ENCODE measurements at places on chromosomes 5 and 9.

DNA sequence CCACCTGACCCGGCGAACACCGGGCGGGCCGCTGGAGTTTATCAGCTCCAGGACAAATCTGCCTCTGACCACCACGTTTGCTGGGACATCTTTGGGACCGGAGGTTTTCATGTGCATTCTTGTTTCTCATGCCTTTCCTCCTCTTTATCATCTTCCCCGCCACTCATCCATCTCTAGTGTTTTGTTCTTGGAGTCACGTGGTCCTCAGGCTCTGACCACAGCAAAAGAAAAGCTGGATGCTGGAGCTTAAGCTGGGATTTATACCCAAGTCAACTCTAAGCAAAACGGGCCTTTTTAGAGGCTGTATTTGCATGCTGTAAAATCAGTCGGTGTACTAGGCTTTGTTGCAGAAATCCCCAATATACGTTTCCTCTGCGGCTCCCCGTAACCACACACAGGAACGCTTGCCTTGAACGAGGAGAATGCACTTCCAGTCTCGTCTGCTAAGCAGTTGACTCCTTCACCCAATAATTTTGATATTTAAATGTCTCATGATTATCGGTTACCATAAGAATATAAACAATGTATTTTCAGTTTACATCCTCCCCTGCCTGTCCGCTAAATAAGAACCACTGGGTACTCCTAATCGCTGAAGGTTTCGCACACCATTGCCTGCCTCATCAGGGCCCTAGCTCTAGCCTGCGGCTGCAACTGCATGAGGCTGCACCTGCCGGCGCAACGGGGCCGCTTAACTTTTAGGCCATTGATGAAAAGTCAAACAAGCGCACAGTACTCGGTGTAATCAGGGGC, 560 bp upstream of the NDUFS6 start:
- DNase-seq, result no peak

DNA sequence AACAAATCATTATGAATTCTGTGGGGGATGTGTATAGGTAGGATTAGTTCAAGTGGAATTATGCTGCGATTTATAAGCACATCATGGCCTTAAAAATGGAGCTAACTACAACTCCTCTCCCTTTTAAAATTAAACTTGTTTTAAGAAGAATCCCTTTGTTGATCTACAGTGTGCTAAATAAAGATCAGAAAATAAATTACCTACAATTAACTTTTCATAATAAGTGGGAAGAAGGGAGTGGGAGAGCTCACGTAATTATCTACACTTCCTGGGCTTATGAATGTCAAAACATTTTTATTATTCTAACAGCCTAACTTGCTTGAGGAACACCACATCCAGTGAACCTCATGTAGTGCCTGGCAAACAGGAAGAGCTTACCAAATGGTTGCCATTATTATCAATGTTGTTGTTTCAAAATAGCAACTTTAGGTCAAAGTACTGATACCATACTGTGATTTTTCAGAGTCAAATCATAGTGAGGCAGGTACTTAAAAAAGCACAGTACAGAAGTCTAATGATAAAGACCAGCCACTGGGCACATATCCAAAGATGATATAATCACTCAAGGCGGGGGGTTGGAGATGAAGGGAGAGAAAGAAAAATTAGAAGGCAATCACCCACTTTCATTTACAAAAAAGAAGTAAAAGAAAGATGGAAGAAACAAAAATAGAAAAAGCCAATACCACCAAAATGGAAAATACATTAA, 174.0 kb downstream of the RAPGEF6 start:
- DNase-seq, result no peak

DNA sequence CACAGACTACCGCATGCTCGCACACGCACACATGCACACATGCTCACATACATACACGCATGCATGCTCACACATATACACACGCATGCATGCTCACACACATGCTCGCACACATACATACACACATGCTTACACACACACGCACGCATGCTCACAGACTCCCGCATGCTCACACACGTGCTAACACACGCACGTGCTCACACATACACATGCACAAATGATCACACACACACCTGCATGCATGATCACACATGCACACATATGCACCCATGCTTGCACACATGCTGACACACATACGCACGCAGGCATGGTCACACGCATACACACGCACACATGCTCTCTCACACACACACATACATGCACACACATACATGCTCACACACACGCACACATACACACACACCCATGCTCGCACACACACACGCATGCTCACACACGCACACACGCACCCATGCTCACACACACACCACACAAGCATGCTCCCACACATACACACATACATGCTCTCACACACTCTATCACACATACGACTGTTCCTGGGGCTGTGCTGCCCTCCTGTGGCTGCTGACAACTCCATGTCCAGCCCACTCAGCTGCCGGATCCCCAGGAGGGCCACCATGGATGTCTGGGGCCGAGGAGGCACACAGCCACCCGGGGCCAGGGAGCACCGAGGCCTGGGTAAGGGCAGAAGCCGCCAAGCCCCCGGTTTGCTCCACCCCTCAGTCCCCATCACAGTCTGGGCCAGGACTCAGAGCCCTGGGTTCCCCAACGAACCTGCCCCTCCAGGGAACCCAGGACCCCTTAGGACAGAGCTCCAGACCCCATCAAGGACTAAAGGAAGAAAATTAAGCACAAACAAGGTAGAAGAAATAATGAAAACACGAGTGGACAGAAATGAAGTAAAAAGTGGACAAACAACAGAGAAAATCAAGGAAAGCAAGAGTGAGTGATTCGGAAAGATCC, 31.4 kb upstream of the EGFL7 start:
- peak; percentile 81 for DNase-seq

- no peak for DNase-seq
These were observed 254.5 kb downstream of the RASEF start for GRCh38 chr9:82808478-82808877.

- no peak for DNase-seq
These were observed 983 bp downstream of the GCNT1 start for GRCh38 chr9:76459694-76460635.

GRCh38 chr5:91188755-91189154, 194.4 kb downstream of the ARRDC3 start:
- DNase-seq, result no peak

DNA sequence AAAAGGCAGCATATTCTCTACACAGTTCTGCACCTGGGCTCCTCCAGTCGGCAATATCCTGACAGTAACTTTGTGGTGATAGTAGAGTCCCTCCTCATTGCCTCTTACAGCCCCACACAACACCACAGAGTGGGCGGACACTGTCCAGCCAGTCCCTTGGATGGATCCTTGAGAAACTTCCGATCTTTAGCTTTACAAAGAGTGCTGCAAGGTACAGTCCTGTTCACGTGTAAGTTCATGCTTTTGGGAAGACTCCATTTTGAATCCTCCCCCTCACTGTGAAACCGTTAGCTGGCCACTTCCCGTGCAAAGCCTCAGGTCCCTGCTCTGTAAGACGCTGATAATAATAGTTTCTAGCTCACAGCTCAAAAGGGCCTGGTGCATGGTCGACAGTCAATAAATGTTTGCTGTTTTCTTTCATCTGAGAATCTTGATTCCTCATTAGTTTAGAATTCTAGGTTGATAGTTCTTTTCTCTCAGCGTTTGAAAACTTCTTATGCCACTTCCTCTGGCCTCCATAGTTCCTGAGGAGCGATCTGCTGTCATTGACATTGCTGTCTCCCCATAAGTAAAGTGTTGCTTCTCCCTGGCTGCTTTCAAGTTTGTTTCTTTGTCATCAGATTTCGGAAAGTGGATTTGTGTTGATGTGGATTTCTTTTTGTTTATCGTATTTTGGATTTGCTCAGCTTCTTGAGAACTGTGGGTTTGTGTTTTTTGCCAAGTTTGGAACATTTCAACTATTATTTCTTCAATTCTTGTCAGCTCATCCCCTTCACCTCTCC, 82.9 kb downstream of the COL23A1 start:
- no peak for DNase-seq

GRCh38 chr9:125747765-125748445, 732 bp downstream of the PBX3 start:
- peak; percentile 49 for DNase-seq

DNA sequence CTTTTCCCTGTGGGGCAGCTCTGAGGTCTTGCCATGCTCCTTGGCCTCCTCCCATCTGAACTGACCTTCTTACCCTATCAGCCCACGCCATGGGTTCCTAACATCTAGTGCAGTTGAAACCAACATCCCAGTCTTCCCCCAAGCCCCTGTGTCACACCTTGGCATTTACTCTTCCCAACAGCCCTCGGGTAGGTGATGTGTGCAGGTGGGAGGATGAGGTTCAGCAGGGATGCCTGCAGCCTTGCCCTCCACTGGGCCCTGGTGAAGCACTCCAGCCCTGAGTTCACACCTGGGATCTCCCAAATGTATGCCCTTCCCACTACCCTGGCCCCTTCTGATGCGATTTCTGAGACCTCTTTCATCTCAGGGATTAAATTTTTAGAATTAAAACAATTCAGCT, 15.5 kb downstream of the IRX2 start:
- DNase-seq, result no peak

DNA sequence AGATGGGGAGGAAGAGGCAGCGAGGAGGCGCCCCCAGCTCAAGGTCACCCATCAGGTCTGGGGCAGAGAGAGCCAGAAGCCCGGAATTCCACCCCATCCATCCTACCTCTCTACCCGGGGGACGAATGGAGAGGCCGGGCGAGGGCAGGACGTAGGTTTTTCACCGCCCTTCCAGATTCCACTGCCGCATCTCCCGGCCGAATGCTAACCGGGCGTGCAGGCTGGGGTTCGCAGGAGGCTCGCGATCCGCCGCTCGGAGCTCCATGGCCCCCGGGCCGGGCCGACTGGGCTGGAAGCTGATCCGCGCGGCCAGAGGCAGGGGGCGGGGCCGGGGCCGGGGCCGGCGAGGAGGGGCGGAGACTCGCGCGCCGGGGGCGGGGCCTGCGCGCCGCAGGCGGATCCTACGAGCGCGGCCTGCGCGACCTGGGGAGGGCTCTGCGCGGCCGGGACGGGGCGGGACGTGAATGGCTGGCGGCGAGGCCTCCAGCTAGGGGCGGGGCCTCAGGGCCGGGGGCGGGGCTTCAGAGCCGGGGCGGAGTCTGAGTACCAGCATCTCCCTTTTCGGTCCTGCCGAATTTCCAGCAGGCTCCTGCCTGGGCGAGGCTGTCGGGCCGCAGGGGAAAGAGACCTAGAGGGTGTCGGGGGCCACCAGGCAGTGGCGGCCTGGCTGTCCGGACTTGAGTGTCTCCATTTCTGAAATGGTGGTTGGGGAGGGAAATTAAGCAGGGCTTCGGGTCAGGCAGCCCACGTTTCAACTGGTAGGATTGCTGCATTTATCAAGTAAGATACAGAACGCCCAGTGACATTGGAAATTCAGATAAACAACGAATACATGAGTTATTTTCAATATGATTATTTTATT, at the start of gene ST6GALNAC4:
Gene ST6GALNAC4 (minus strand): TSS at position 322 of the 862 bp plus-strand sequence. CDS start 622 bp downstream, outside the sequence.
- peak; percentile 96 for DNase-seq

- DNase-seq, result no peak
These were observed 13.9 kb downstream of the IFNA1 start for GRCh38 chr9:21454149-21454548.

GRCh38 chr5:154519359-154519758, 41.3 kb upstream of the HAND1 start:
- DNase-seq, result no peak

Measured in stimulated activated naive CD8-positive, alpha-beta T cell treated with anti-CD3 and anti-CD28 coated beads, Interleukin-15, Interleukin-2, amounts not matched to agents 100 U/mL and 50 U/mL, for 24 hours (primary cell).